Activated CD8-positive, alpha-beta memory T cell treated with anti-CD3 and anti-CD28 coated beads for 4 hours (primary cell): ENCODE measurements at places on chromosomes 2 and 18.

DNA sequence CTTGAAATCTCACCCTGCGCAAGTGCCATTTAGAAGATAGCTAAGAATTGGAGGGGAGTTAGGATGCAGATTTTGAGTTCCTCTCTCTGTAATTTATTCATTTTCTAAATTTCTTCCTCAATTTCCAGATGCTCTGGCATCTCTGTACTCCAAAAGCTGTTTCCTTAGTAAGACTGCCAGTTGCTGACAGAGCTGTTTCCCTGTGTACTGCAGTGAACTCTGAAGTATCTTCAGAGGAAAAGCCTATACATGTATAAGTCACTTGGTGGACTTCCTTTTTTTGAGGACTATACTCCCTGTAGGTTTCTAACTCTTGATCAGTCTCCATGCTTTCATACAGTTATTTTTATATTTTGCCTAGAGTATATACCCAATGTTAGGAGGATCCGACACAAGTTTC, 1.5 kb upstream of the RESP18 start:
- no peak for DNase-seq

DNA sequence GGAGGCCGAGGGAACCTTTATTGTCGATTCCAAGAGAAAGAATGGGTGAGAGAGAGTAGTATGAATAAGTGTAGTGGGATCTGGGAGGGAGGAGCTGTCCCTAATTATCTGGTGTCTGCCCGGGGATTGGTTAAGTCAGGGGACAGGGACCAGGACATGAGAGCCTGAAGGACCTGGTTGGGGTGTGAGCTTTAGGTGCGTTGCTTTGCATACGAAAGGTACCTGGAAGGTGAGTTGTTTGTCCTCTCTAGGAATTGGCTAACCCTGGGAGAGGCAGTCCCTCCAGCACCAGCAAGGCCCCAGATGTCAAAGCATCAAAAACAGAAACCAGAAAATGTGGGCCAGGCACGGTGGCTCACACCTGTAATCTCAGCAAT, 48.1 kb upstream of the RPL31 start:
- no peak for DNase-seq

DNA sequence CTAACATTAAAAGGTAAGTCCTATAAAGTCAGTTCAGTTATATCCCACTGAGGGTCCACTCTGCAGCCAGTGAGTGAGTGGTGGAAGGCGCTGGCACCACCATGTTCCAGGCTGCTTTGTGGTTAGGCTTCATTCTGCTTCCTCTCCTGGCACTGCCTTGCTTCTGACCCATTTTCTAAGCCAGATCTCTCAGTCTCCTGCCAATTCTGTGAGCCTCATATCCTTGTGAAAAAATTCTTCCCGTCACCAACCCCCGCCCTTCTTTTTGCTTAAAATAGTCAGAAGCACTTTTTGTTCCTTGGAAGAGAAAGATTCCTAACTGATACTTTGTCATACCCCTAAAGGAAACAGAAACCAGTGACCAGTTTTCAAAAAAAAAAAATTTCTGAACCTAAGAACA, 139.8 kb upstream of the NCK2 start:
- no peak for DNase-seq

DNA sequence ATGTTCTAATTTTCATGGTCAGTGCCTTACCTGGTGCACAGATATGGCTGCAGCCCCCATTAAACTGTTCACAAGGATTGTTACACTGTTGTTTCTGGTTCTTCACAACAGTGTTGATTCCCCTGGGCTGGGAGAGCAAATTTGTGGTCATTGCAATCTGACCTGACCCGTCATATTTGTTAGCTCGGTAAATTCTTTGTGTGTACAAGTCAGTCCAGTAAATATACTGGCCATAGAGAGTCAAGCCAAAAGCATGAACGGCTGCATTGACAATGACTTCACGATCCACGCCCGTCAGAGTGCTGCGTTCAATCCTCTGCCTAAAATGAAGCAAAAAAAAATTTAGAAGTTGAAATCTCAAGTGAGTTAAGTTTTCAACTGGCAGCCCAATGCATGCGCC, 134.6 kb downstream of the DHRS9 start:
- DNase-seq = no peak

DNA sequence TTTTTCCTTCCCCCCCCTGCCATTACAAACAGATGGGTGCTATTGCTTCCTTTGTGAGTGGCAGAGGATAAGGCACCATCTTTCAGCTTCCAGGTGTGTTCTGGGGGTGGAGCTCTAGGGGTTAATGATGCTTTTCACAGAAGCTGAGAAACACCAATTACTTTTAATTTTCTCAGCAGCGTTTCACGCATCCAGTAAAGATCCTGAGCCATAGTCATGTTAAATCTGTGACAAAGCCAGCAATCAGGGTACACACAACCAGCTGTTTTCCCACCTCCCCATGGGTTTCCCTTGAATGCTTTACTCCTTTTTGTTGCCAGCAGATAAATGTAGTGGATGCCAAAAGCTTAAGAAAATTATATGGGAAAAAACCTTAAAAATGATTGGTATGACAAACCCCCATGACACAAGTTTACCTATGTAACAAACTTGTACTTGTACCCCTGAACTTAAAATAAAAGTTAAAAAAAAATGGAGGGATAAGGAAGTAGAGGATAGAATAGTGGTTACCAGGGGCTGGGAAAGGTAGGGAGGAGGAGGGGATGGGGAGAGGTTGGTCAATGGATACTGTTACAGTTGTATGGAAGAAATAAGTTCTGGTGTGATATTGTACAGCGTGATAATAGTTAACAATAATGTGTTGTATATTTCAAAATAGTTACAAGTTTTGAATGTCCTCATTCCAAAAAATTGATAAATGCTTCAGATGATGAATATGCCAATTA, 70.0 kb downstream of the ACOXL start:
- DNase-seq = no peak
